Left ventricle myocardium inferior (tissue), 1 donor: ENCODE measurements at places on chromosomes 6 and 20. TPM values are rescaled to one million over a fixed set of nuclear protein-coding genes. Genes with fewer than 3 reads are reported as not detected.

Gene NKAPL
- total RNA-seq, result 4.5 TPM

DNA sequence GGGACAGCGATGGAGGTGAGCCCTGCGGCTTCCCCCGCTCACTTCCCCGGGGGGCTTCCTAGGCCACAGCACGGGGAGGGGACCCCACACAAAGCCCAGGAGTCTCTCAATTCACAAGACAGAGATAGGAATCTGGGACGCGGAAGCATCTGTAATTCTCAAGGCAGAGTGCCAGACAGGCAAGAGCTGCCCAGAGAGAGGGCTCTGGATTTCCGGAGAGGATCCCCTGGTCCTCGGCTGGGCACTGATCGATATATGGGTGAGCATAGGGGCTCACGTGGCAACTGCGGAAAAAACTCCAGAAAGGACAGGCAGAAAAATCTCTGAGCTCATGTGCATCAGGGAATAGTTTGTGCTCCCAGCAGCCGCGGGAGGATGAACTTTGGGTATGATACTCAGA lies 296.2 kb downstream of the NRN1 start:
- H3K36me3 ChIP-seq, result no peaks in the 10 kb centered on the region
- H3K27ac ChIP-seq, result no peak overlapping the region
- H3K27me3 ChIP-seq, result no peaks in the 10 kb centered on the region
- no peak for DNase-seq

Gene NKAIN4
- total RNA-seq, result not detected

- no peaks in the 10 kb centered on the region for H3K27me3 ChIP-seq
- H3K27ac ChIP-seq, result no peak overlapping the region
- peak; percentile 24 for DNase-seq
- H3K36me3 ChIP-seq, result no peaks in the 10 kb centered on the region
- H3K4me3 ChIP-seq, result no peak overlapping the region
Observed at GRCh38 chr20:8489094-8489883, 357.2 kb downstream of the PLCB1 start.

DNA sequence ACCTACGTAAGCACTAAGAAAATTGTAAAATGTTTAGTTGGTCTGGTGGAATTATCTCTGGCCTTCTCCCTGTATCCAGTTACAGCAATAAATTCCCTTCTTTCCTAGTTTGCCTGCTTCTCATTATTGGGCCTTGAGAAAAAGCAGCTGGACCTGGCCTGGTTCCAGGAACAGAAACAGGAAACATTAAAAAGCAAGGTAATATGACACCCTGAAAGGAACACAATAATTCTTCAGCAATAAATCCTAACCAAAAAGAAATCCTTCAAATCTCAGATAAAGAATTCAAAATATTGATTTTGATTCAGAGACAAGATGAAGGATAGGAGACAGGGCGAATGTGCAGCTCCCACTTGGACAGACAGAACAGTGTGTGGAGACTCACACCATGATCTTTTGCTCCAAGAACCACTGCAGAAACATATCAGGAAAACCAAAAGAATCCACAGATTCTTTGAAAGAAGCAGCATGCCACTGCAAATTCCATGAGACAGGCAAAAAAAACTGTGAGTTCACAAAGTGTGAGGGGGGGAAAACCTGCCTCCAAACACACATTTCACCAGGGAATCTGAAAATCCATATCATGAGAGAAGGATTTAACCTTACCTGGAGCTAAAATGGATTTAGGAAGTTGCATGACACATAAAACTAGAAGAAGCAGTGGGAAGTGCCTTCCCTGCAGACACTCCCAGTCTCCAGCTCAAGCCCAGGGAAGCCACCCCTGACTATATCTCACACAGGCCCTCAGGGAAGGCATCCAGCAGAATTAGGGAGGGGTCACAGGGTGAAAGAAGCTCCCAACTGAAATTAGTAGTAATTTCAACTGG lies 28.9 kb downstream of the TREM1 start:
- H3K27me3 ChIP-seq, result peaks cover 5% of the 10 kb centered on the region
- no peak for DNase-seq
- H3K4me3 ChIP-seq, result no peak overlapping the region
- no peak overlapping the region for H3K27ac ChIP-seq
- H3K4me1 ChIP-seq, result peaks cover 4% of the 10 kb centered on the region
- H3K36me3 ChIP-seq, result no peaks in the 10 kb centered on the region

Gene FAM50B
- 23.2 TPM for total RNA-seq

DNA sequence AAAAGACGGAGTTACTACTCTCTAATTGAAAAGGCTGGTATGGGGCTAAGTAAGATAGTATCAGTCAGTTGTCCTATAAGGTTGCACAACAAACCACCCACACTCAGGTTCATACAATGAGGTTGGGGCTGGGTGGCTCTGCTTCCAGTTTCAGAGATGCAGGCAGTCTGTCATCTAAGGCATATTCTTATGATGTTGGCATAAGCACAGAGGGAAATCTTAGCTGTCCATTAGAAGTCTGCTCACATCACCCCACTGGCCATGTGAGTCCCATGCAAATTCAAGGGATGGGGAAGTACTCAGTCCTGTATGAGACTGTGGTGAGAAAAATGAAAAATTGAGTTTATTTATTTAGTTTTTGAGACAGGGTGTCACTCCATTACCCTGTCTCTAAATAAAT lies 118.6 kb downstream of the LAMP5 start:
- DNase-seq, result no peak
- peaks cover 10% of the 10 kb centered on the region for H3K27me3 ChIP-seq
- H3K4me3 ChIP-seq, result no peak overlapping the region
- no peak overlapping the region for H3K27ac ChIP-seq
